Fibroblast of mammary gland (primary cell): ENCODE measurements at places on chromosomes 4 and X.

- DNase-seq: no peak
Measured at GRCh38 chr4:40934676-40935075, 184.9 kb downstream of the NSUN7 start.

GRCh38 chr4:147733716-147734344, 1.9 kb downstream of the ARHGAP10 start:
- peak; percentile 85 for DNase-seq

DNA sequence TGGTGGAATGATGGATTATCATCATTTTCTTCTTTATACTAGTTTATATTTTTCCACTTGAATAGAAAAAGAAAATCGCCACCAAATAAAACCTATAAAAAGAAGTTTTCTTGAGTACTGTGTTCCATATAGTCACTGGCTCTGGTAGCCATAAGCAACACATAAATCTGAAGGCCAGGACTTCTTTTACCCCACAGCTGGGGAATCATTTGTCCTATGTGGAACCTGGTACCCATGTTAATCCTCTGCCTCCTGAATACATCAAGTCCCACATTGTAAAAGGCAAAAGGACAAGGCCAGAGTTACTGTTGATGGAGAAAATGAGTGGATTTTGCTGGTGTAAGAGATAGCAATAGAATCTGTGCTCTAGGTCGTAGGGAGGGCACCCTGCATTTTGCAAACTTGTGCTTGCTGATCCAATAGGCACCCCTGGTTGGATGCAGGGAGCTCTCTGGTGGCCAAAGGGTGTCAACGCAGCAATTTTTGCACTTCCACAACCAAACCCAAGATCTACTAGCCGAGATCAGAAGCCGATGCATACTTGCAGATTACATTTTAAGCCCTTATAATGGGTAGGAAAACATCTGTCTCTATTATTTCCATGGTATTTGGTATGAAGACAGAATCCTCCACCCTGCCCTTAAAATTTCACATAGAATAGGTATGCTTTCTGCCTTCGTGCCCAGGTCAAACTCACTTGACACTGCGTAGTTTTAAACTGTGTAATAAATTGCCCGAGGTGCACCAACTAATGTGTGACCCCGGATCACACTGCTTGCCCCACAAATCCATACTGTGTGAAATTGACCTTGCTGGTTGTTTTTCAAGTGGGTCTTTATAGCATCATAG, 146.2 kb upstream of the SCML1 start:
- peak; percentile 80 for DNase-seq

DNA sequence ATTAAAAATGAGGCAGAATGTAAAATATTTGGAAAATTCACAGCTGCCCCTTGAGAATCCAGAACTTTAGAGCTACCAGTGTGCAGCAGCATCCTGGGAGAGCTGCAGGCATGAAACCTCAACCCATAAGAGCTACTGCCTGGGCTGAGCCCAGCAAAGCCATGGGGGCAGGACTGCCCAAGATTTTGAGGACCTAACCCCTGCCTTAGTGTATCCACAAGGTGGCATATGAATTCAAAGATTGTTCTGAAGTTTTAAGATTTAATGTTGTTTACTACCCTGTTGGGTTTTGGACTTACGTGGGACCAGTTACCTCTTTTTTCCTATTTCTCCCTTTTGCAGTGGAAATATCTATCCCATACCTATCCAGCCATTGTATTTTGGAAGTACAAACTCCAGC, 26.4 kb downstream of the CASP6 start:
- no peak for DNase-seq

DNA sequence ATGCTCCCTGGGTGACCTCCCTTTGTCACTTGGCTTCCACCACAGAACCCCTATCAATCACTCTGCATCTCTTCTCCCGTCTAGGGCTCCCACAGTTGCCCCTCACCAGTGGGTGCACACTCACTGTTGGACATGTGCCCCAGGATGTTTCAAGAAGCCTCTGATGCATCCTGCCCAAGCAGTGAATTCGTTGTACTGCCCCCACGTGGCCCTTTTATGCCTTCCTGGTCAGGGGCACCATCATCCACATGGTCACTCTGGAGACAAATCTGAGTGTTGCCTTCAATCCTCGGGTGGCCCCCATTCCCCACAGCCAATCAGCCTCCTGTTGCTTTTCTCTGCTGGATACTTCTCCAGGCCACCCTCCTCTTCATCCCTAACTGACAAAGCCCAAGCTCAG, 12.2 kb downstream of the ITIH6 start:
- peak; percentile 10 for DNase-seq

DNA sequence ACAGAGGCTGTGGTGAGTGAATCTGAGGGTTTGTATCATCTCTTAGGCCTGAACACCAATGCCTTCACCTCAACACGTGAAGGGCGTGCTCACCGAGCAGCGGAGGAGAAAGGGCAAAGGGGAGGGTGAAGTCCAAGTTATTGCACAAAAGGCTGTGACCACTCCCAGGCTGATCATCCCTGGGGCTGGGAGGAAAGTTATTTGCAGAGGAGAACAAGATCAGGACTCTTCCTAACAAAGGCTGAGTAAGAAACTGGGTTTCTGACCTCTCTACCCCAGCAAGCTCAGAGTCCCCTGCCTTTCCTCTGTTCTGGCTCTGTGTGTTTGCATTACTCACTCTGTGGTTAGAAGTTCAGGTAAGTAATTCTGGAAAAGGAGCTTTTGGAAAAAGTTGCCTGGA, 366.3 kb upstream of the CXorf51A start:
- DNase-seq: no peak

DNA sequence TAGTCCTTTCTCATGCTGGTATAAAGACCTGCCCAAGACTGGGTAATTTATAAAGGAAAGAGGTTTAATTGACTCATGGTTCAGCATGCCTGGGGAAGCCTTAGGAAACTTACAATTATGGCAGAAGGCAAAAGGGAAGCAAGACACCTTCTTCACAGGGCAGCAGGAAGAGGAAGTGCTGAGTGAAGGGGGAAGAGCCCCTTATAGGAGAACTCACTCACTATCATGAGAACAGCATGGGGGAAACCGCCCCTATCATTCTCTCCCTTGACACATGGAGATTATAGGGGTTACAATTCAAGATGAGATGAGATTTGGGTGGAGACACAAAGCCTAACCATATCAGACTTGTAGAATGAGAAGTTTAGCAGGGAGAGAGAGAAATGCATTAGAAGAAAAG, 373.3 kb upstream of the DIAPH2 start:
- no peak for DNase-seq

- no peak for DNase-seq
Measured at GRCh38 chr4:36189511-36190226, 54.6 kb downstream of the ARAP2 start.

- DNase-seq: no peak
Measured at GRCh38 chr4:183443655-183444213, 702 bp upstream of the CDKN2AIP start.

GRCh38 chr4:186685767-186686183, 37.9 kb downstream of the FAT1 start:
- DNase-seq: peak; percentile 83

DNA sequence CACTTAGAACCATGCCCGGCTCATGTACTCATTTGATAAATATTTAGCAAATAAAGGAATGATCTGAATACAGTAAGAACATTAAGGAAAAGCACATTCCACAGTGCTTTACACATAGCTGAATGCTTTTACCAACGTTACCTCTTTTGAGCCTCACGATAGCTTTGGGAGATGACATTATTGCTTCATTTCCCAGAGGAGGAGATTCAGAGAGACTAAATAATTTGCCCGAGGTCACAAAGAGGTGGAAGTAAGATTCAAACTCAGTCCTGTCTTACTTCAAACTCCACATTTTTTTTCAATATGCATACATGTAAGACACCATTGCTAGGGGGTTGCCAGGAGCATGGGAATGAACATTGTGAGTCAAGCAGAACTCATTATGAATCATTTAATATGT, 538.5 kb downstream of the BCOR start:
- DNase-seq: peak; percentile 4

GRCh38 chr4:46684041-46684440, 225.0 kb downstream of the COX7B2 start:
- no peak for DNase-seq

- DNase-seq: no peak
Measured at GRCh38 chr4:47907089-47907646, 7.2 kb downstream of the NFXL1 start.

- peak; percentile 49 for DNase-seq
Measured at GRCh38 chr4:156606554-156607477, 364.8 kb downstream of the PDGFC start.

- DNase-seq: peak; percentile 25
Measured at GRCh38 chr4:146179784-146180370, 4.4 kb downstream of the LSM6 start.

GRCh38 chr4:24881508-24882196, 31.2 kb downstream of the CCDC149 start:
- peak; percentile 8 for DNase-seq

GRCh38 chrX:119960625-119961024, 17.1 kb upstream of the NKAP start:
- DNase-seq: no peak

GRCh38 chrX:133473451-133473850, 58.2 kb upstream of the GPC4 start:
- DNase-seq: peak; percentile 27

DNA sequence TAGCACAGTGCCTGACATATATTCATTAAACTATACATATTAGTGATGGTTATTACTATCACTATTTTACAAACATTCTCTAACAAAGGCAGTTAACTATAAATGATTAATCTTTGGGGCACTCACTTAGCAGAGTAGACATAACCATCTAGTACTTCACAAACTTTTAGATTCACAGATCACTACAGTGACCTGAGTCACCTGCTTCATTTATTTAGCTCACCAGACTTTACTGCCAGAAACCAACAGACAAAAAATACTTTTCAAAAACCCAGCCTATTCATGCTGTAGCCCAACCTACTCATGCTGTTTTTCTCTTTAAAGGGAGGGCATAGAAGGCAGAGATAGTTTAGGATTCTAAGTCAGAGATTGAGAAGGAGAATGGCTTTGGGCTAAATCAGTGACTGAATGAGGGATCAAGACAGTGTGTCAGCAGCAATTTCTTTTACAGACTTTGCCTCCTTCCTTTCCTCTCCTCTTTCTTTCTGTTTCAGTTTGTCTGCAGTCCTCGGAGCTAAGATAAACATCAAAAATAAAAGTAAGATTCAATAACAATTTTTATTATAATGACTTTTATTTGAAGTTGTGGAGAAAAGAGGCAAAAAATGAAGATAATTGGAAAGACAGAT, 34.7 kb upstream of the PDE5A start:
- no peak for DNase-seq

GRCh38 chr4:72314869-72315268, 254.2 kb downstream of the ADAMTS3 start:
- DNase-seq: peak; percentile 89

- DNase-seq: no peak
Measured at GRCh38 chrX:22015139-22015750, 16.9 kb upstream of the PHEX start.

DNA sequence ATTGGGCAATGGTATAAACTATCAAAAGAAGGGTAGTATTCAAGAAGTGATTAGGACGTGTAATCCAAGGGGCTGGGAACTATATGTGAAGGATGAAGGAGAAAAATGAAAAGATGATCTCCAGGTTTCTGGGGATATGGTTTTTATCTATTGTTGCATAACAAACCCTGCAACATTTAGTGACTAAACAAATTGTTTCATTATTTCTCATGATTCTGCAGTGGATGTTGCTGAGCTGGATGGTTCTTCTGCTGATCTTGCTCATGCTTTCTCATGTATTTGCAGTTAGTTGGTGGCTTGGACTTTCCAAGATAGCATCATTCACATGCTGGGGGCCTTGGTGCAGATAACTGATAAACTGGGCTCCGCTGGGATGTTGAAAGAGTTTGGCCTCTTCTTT, 29.1 kb downstream of the PHOX2B start:
- DNase-seq: peak; percentile 33

- DNase-seq: no peak
Measured at GRCh38 chr4:122212880-122213279, 60.7 kb downstream of the BLTP1 start.

DNA sequence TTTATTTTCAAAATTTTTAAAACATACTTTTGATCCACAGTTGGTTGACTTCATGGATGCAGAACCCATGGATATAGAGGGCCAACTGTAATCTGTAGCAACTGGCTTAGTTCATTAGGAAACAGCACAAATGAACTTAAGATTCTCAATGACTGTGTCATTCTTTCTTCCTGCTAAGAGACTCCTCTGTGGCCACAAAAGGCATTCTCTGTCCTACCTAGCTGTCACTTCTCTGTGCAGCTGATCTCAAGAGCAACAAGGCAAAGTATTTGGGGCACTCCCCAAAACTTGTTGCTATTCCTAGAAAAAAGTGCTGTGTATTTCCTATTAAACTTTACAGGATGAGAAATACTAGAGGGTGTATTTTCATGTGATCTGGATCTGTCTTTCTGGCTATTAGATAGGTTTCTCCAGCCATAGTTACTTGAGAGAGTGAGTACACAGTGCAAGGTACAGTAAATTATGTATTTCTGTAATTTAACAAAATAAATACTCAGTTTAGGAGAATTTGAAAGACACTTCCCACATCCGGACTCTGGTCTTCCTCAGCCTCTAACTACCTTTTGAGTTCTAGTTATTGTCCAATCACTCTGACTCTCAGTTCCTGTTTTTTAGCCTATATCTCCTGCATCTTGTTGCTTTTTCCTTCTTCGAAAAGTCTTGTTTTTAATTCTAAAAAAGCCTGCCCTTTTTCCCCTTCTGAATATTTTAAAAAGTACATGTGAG, 21.8 kb downstream of the TLR2 start:
- DNase-seq: no peak

DNA sequence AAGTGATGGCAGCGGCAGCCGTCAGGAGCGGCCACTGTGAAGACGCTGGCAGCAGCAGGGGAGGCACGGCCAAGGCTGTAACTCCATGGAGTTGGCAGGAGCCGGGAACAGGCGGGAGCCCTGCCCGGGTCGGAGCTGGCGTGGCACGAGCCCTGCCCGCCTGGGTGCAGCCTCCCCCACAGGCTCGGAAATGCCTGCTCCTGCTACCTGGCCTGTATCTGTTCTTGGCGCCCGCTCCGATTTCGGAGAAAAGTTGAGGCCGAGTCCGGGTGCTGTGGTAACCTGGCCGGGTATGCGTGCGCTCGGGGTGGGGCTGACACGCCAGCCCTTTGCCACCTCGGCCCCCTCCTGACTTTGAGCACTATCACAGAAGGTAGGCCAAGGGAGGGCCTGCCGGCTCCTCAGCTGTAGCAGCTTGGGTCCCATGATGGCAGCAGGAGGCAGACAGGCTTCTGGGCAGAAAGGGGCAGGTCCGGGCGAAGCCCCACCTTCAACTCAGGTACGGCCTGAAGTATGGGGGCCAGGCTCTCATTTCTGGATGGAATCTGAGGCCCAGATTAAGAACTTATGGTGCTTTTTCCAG, 51.2 kb upstream of the SHISA3 start:
- DNase-seq: no peak
